ENCODE measurements at places on chromosomes 16 and 17.

DNA sequence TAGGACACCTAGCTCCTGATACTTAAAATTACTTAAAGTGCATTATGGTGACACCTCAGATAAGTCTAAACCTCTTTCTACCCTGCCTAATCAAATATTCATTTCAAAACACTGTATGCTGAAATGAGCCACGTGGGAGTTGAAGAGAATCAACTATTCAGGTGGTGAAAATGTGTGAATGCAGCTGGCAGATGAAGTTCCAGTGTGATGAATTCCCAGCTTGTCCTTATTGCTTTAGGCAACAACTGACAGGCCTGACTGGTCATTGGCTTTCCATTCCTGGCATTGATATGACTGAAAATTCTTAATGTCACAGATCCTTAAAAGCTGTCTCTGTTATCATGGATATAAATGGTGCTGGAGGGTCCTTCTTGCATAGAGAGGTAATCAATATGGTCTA is 301.9 kb upstream of the TBX2 start:
- DNase-seq = no peak

GRCh38 chr16:20166531-20167235 is 93.0 kb upstream of the GPR139 start:
- DNase-seq = no peak

- no peak for DNase-seq
These were observed 298.0 kb downstream of the MAP2K4 start for GRCh38 chr17:12318571-12319266.

GRCh38 chr17:38538906-38539305 is 66.8 kb downstream of the SRCIN1 start:
- DNase-seq = no peak

DNA sequence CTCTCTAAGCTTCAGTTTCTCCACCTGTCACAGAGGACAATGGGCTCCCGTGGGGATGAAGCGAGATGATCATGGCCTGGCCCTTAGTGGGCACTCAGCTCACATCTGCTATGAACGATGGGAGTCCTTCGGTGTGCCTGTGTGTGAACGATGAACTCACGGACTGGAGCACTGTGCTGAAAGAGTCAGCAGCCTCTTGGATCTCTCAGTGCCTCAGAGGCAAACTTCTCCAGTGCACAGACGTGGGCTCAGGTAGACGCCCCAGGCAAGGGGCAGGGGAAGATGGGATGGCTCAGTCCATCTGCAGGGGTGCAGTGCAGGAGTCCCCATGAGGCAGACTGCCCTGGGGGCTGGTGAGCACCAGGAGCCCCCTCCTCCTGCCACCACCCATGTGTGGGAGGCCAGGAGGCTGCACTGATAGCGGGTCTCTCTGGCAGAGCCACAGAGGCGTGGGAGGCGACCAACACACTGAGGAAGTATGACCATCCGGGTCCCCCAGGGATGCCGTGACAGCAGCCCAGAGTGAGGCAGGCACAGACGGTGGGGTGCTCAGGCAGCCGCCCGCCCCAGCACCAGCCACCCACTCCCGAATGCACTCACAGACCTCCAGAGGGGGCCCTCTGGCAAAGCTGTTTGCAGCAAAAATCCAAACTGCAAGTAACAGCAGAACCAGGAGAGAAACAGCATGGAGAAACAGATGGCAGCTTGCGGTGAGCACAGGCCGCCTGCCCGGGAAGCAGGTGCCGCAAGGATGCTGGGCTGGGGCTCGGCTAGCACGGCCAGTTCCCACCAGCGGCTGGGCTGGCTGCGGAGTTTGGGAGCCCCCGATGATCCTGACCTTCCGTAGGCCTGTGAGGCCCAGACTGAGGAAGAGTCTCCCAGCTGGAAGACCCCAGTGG is 82.7 kb downstream of the RPH3AL start:
- no peak for DNase-seq

GRCh38 chr17:30093463-30094147 is 23.0 kb upstream of the NSRP1 start:
- peak; percentile 59 for DNase-seq

DNA sequence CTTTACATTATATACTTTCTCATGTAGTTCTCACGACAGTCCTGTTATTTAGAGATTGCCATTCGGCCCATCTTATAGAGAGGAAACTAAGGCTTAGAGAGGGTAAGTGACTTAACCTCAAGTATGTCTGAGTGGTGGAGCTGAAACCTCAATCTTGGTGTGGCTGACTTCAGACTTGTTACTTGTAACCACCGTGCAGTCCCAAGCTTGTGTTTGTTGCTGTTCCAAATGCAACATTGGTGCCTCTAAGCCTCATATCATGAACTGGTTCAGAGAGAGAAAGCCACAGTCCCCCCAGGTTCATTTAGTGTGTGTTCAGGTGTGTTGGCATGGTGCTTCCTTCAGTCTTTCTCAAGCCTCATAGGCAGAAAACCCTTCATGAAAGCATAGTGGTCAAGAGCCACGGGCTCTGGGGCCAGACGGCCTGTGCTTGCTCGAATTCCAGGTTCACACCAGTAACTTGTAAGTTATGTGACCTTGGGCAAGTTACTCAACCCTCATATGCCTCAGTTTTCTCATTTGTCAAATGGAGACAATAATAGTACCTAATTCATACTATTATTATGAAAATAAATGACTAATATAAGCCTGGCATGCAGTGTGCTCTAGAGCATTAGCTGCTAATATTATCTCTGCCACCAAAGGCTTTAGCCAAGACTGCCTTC is 39.9 kb downstream of the CDH1 start:
- DNase-seq = peak; percentile 83

GRCh38 chr16:12300490-12300889 is 324.0 kb downstream of the SNX29 start:
- DNase-seq = no peak

- DNase-seq = no peak
These were observed 8.4 kb upstream of the PPP1R1B start for GRCh38 chr17:39618246-39618913.

GRCh38 chr17:50663812-50664374 is 29.2 kb downstream of the ABCC3 start:
- no peak for DNase-seq

DNA sequence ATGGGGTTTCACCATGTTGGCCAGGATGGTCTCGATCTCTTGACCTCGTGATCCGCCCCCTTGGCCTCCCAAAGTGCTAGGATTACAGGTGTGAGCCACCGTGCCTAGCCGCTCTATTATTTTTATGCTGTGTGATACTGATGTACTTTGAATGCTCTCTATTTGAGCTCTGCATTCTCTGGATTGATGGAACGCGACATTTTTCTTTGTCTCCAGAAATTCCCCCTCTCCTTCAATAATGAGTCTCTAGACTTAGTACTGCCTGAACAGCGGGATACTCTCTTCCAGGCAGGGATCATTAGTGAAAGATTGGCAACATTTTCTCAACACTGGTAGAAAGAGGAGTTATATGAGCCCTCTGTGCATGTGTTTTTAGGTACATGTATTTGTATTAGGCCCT is 93.3 kb upstream of the CLEC3A start:
- DNase-seq = no peak

DNA sequence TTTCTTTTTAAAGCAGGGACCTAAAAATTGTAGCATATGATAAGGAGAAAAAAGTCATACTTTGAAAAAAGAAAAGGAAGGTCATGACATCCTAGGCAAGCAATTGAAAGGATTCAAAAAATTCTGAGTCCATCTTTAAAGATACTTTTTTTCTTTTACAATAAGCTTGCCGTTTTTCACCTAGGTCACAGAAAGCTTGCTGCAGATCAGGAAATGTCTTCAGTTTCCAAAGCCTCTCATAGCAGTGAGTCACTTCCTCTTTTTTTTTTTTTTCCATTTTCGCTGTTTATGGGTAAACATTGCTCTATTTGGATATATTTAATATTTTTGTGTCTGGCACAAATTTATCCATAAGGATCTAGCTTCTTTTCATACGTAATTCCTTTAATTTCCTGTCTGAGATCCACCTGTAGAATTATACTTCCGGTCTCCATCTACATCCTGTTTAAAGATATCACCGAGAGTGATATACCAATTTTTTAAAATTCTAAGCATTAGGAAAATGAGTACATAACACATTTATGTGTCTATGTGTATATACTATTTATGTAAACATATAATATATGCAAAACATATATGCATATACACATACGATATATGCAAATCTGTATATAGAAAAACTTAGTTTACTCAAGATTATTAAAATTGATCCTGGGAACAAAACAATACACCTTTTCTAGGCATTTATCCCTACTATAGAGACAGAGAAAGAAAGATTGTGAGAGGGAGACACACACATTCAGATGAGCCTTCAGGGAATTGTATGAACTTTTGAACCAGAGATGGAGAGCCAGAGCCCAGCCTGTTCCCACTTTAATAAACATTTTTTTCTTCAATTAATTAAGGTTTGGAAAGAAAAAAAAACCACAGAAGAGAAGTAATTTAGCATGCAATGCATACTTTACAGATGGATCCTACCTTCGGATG is 134.4 kb downstream of the SKAP1 start:
- peak; percentile 72 for DNase-seq

Measured in MV-4-11 (cell line).